ENCODE measurements at places on chromosomes 3 and 15. TPM values are rescaled to one million over a fixed set of nuclear protein-coding genes. Genes with fewer than 3 reads are reported as not detected.

DNA sequence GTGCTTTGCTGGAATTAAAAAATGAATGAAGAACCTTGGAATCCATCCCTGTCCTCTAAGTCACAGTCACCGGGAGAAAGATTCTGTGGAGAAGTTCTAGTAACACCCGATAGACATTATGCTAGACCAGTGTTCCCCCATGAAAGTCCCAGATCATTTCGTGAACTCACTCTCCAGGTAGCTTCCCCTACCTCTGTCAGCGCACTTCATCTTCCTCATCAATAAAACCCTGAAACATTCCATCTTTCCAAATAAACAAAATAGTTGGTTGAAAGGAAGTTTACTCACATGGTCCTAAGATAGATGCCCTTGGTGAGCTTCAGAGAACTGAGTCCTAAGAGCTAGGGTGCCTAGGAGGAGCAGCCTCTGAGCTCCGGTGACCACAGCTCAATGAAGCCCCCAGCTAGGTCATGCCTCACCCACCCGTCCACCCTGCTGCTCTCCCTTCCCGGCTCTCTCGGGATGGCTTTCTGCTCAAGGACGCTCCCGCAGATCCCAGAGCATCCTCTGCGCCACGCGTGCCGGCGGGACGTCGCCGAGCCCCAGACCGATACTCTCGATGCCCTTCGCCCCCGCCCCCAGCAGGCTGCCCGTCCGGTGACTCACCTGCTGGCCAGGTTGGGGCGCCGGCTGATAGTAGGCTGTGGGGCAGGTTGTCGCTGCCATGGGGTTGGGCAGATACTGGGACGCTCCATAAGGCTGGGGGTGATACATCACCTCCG, 776 bp downstream of the VGLL3 start:
- H3K27me3 ChIP-seq = peaks cover 37% of the 10 kb centered on the region
- H3K36me3 ChIP-seq = no peaks in the 10 kb centered on the region
- no peak overlapping the region for H3K27ac ChIP-seq
- peak; percentile 5 for DNase-seq
- H3K4me1 ChIP-seq = peaks cover 5% of the 10 kb centered on the region

DNA sequence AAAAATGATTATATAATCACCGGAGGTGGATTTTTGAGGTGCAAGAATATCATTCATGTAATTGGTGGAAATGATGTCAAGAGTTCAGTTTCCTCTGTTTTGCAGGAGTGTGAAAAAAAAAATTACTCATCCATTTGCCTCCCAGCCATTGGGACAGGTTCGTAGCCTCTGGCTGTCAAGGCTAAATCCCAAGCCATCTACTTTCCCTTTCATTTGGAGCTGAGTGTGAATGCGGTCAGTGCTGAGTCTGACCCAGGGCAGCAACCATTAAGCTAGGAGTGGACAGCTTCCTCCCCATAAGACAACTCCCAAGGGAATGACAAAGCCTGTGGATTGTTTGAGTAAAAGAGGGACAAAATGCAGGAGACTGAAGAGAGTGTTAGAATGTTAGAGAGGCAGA, 33.6 kb downstream of the PARP14 start:
- H3K4me1 ChIP-seq = peaks cover 14% of the 10 kb centered on the region
- no peak for DNase-seq
- no peak overlapping the region for H3K4me3 ChIP-seq
- no peaks in the 10 kb centered on the region for H3K27me3 ChIP-seq
- H3K36me3 ChIP-seq = peaks cover 42% of the 10 kb centered on the region

GRCh38 chr15:68299436-68299835, 21.9 kb downstream of the FEM1B start:
- H3K36me3 ChIP-seq = peaks cover 11% of the 10 kb centered on the region
- H3K4me3 ChIP-seq = peak overlapping the region; percentile 65
- no peak for DNase-seq
- peak overlapping the region; percentile 85 for H3K27ac ChIP-seq
- H3K4me1 ChIP-seq = peaks cover 28% of the 10 kb centered on the region

DNA sequence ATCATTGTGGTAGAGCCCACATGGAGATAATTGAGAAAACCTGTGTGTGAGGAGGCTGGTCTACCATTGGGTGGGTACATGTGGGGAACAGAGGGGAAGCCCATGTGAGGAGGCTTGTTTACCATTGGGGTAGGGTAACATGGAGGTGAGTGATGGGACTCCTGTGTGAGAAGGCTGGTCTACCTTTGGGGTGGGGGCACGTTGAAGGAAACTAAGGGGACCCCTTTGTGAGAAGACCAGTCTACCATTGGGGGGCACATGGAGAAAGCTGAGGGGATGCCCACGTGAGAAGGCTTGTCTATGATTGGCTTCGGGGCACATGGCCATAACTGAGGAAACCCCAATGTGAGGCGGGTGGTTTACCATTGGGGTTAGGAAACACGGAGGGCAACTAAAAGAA, 158.5 kb downstream of the FBLN2 start:
- no peak for DNase-seq
- H3K27ac ChIP-seq = no peak overlapping the region
- no peak overlapping the region for H3K4me3 ChIP-seq
- H3K4me1 ChIP-seq = no peaks in the 10 kb centered on the region
- peaks cover 3% of the 10 kb centered on the region for H3K36me3 ChIP-seq

- no peak overlapping the region for H3K27ac ChIP-seq
- H3K36me3 ChIP-seq = no peaks in the 10 kb centered on the region
- H3K4me1 ChIP-seq = no peaks in the 10 kb centered on the region
- H3K4me3 ChIP-seq = no peak overlapping the region
- H3K27me3 ChIP-seq = no peaks in the 10 kb centered on the region
- DNase-seq = no peak
These were observed 293.5 kb downstream of the SOX2 start for GRCh38 chr3:182005219-182005618.

DNA sequence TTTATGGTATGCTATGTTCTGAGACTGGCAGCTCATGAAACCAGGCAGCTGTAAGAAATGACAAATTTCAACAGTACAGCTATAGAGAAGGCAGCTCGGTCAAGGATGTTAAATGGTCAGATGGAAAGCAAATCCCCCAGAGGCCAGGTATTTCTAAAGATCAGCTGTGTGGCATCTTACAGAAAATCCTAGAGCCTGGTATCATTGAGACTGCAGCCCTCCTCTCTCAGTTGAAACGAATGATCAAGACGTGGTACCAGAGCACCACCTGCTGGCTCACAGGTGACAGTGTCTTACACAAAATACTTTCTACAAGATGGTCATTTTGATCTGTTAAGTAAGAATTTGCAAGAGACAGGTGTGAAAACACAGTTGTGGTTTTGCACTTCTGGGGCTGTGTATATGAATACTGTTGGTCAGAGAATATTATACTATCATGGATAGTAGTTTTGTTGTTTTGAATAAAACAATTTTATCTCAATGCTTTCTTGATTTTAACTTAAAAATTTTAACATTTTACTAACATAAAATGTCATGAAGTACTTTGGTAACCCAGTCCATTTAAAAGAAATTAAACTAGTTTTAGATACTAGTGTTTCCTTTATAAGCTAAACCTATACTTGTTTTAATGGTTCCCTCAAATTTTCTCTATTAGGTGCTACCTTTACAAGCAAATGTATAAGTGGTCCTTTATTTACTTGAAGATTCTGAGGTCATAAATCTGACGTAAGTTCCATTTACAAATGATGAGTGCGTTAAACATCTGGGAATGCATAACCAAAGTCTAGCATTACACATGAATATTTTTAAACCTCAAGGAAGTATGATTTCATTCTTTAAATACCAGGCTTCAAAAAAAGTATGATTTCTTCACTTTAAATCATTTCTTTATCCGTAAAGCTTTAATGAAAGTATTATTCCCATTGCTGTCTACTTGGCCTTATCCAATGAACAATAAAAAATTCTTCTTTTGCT, 121.8 kb downstream of the PDZRN3 start:
- H3K36me3 ChIP-seq = no peaks in the 10 kb centered on the region
- no peaks in the 10 kb centered on the region for H3K4me1 ChIP-seq
- peaks cover 20% of the 10 kb centered on the region for H3K27me3 ChIP-seq
- DNase-seq = peak; percentile 32
- no peak overlapping the region for H3K4me3 ChIP-seq

GRCh38 chr3:64593350-64593749, 94.5 kb downstream of the ADAMTS9 start:
- no peak for DNase-seq
- no peak overlapping the region for H3K27ac ChIP-seq
- H3K4me1 ChIP-seq = no peaks in the 10 kb centered on the region
- H3K27me3 ChIP-seq = peaks cover 4% of the 10 kb centered on the region
- no peak overlapping the region for H3K4me3 ChIP-seq

GRCh38 chr3:63972987-63973386, 50.3 kb downstream of the PSMD6 start:
- no peaks in the 10 kb centered on the region for H3K27me3 ChIP-seq
- H3K4me3 ChIP-seq = no peak overlapping the region
- no peak for DNase-seq
- peak overlapping the region; percentile 93 for H3K27ac ChIP-seq
- H3K4me1 ChIP-seq = peaks cover 91% of the 10 kb centered on the region

DNA sequence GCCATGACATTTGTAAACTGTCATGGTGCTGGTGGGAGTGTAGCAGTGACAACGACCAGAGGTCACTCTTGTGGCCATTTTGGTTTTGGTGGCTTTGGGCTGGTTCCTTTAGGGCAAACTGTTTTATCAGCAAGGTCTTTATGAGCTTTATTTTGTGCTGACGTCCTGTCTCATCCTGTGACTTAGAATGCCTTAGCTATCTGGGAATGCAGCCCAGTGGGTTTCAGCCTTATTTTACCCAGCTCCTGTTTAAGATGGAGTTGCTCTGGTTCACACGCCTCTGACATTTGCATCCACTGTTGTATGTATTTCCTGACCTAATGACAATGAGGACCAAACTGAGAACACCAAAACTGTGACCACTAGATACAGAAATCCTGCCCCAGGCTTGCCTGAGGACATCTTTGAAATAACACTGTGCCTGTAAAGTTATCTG, 37.6 kb downstream of the RAB8B start:
- no peak for DNase-seq
- peaks cover 75% of the 10 kb centered on the region for H3K4me1 ChIP-seq
- H3K27me3 ChIP-seq = no peaks in the 10 kb centered on the region
- peak overlapping the region; percentile 6 for H3K27ac ChIP-seq

DNA sequence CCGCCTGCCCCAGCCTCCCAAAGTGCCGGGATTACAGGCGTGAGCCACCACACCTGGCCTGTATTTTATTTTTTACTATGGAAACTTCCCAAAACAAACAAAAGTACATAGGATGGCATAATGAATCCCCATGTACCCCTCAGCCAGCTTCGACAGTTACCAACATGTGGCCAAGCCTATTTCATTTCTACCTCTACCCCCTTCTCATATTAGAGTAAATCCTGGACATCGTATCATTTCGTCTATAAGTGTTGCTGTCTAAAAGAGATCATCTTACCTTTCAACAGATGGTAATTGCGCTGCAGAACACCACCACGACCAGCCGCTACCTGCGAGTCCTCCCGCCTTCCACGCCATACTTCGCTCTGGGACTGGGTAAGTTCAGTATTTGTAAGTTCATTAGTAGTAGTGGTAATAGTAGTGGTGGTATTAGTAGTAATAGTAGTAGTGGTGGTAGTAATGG, 44.9 kb downstream of the DLEC1 start:
- peak overlapping the region; percentile 17 for H3K27ac ChIP-seq
- no peaks in the 10 kb centered on the region for H3K4me1 ChIP-seq
- H3K36me3 ChIP-seq = peaks cover 6% of the 10 kb centered on the region

DNA sequence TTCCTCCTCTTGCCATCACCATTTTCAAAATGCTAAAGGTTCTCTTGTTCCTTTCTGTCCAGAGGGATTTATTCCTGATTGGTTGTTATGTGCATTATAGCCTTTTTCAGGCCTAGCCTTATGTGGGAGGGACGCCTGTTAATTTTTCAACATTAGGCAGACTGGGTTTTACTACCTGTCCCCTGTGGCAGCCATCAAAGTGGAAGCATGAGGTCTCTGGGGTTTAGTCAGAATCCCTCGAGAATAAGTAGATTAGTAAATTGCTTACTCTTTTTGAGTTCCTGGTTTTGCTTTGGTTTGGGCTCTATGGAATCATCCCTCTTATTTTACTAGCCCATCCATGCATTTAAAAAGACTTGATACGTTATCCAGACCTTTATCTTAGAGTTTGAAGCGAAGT, 32.4 kb downstream of the PAK2 start:
- no peaks in the 10 kb centered on the region for H3K27me3 ChIP-seq
- H3K4me3 ChIP-seq = no peak overlapping the region
- no peak for DNase-seq
- peaks cover 33% of the 10 kb centered on the region for H3K36me3 ChIP-seq
- H3K4me1 ChIP-seq = peaks cover 62% of the 10 kb centered on the region

GRCh38 chr15:49646891-49647290, 26.0 kb downstream of the DTWD1 start:
- no peaks in the 10 kb centered on the region for H3K4me1 ChIP-seq
- DNase-seq = no peak
- no peak overlapping the region for H3K27ac ChIP-seq
- H3K27me3 ChIP-seq = no peaks in the 10 kb centered on the region
- no peak overlapping the region for H3K4me3 ChIP-seq

- no peak overlapping the region for H3K27ac ChIP-seq
- peaks cover 52% of the 10 kb centered on the region for H3K4me1 ChIP-seq
- H3K4me3 ChIP-seq = no peak overlapping the region
These were observed 49.5 kb downstream of the CYP11A1 start for GRCh38 chr15:74317820-74318375.

DNA sequence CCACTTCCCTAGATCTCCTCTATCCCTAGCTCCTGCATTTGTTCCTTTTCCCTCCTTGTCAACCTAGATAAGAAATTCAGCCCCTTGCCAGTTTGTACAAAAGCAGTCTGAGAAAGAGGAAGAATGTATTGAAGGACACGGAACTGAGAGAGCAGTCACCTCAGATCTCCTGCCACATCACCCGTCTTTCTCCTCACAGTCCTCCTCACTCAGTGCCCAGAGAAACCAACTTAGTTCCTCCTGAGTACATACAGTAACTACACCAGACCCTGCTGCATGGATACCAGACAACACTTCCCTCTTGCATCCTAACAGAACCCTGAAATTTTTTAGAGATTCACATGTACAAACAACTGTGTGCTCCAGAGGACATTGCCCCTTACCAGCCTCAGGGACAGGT, 563.6 kb upstream of the ADAMTS9 start:
- H3K4me1 ChIP-seq = no peaks in the 10 kb centered on the region
- H3K27me3 ChIP-seq = no peaks in the 10 kb centered on the region
- H3K36me3 ChIP-seq = no peaks in the 10 kb centered on the region
- no peak overlapping the region for H3K27ac ChIP-seq
- no peak overlapping the region for H3K4me3 ChIP-seq
- DNase-seq = no peak

- no peaks in the 10 kb centered on the region for H3K36me3 ChIP-seq
- H3K27ac ChIP-seq = no peak overlapping the region
- H3K27me3 ChIP-seq = no peaks in the 10 kb centered on the region
These were observed 36.0 kb upstream of the EOMES start for GRCh38 chr3:27758083-27758482.

DNA sequence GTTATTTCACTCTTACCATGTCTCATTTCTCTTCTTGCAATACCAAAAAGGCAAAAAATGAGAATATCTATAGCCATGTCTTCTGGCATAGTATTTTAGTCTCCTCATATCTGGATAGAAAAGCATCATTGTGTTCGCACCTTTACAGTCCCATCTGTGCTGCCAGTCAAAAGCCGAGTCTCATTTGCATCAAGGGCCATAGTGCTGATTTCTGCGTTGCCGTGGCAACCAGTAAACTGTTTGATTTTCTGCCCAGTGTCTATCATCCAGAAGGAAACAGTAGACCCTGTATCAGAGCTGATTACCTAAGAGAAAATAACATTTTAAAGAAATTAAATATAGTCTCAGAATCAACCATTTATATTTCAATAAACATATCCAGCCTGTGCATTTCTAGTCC, 86.1 kb upstream of the SERPINI2 start:
- DNase-seq = no peak
- no peak overlapping the region for H3K4me3 ChIP-seq
- H3K27ac ChIP-seq = no peak overlapping the region
- H3K27me3 ChIP-seq = no peaks in the 10 kb centered on the region

Gene LTK
- 0.16 TPM for total RNA-seq

Gene HEG1
- total RNA-seq = 20.7 TPM

Gene ACKR2
- total RNA-seq = 2.9 TPM

Gene SLC51A
- not detected for total RNA-seq

Gene GOLGA6L7
- total RNA-seq = not detected

Gene ERICH6
- total RNA-seq = not detected

Measured in activated naive CD8-positive, alpha-beta T cell treated with anti-CD3 and anti-CD28 coated beads for 36 hours (primary cell).